Thyroid gland (tissue), 4 donors: ENCODE measurements at places on chromosomes 2 and 18. TPM values are rescaled to one million over a fixed set of nuclear protein-coding genes. Genes with fewer than 3 reads are reported as not detected.

DNA sequence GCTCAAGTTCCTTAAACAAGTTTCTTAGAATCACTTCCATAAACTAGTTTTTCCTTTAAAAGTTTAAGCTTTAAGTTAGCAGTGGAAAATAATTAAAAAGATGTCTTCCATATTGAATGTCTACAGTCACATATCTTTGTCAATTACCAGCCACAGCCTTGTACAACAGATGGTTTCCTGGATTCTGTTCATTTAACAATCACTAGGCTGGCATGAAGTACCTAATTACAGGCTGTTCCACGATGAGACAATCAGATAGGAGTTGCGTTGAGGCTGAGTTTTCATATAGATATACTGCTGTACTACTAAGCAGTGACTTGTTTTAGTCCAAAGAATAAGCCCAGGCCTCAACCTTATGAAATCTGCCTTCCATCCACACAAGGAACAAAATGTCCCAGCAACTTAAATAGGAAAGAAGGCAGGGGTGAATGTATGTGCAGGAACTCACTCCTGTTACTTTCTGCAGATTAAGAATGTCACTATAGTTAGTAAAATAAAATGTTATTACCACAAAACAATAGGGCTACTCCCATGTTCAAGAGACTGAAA is 131.0 kb downstream of the ZAP70 start:
- no peak for DNase-seq

- DNase-seq: no peak
Measured at GRCh38 chr2:206533977-206534376, 90.6 kb downstream of the ADAM23 start.

DNA sequence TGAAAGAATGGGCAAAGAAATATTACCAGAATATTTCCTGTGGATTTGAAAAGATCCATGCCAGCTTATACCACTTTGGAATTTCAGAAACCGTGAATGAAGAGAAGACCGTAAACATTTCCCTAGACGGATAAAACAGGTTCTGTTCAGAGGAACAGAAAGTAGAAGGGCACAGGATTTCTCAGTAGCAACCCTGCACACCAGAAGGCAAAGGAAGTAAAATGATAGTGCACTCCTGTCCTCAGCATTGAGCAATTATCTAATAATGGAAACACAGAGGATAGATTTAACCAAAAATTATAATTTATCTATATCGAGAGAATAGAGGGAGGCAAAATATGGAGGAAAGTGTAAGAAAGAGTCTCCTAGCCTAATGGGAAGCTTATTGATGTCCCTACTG is 87.0 kb upstream of the ITGA6 start:
- no peak for DNase-seq

- DNase-seq: no peak
Measured at GRCh38 chr2:221096706-221097567, 475.2 kb downstream of the EPHA4 start.

The SERPINB13 gene
- not detected for total RNA-seq
